ENCODE measurements at places on chromosomes 2 and 18.

GRCh38 chr2:183014005-183014404, 24.3 kb downstream of the NCKAP1 start:
- no peak for DNase-seq

DNA sequence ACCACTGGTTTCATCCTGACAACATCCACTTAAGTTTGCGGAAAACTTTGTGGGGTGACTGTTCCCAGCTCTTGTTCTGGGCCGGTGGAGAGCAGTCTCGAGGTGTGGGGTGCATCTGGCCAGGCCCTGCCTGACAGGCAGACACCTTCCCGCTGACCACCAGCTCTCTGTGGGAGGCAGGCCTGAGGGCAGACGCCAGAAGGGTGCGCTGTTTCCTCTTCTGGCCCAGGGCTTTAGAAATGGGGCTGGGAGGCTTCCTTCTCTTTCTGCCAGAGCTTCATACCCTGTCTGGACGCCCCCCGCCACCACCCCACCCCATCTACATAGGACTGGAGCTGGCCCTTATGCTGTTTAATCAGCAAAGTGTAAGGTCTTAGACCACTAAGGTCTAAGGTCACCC, 263.8 kb downstream of the LOXHD1 start:
- no peak for DNase-seq

DNA sequence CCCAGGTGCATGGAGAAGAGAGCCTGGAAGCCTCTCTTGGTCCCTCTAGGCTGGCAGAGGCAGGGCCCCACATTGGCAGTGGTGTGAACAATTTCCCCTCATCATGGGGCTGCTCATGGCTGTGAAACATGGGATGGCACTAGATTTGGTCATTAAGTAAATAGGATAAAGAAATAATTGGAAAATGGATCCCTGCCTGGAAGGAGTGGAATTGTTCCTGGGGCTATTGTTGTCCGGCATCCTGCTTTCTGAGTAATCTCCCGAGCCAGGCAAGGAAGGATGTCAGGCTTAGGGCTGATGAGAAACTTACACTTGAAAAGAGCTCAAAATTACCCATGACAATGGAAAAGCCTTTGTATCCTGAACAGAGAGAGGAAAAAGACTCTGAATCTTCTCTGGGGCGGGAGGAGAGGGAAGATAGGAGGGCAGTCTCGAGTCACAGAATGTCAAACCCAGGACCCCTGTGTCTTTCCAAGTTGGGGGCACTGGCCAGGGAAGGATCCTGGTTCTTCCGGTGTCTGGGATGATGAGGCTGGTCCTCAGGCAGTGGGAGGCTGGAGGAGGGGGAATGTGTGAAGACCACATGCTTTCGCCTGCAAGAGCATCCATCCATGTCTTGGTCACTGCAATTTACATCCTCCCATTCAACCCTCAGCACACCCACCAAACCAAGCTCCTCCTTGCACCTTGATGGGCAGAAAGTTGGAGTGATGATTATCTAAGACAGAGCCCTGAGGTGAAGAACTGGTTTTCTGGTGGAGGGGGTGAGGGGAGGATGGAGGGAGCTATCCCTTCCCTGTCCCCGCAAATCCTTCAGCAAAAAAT, 27.1 kb upstream of the STEAP3 start:
- no peak for DNase-seq

DNA sequence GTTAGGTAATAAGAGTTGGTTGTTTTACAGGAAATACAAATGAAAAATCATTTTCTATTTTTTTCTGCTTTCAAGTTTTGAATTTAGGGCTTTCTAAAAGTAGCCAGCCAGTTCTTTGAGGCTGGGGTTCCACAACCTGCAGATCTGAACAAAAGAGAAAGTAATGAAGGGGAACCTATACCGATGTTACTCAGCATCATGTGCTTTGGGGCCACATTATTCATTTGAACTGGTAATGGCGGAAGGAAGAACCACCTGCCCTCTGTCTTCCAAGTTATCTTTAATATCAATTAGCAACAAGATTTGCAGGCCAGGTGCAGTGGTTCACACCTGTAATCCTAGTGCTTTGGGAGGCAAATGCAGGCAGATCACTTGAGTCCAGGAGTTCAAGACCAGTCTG, 12.9 kb upstream of the MRO start:
- DNase-seq, result no peak

- no peak for DNase-seq
Observed at GRCh38 chr18:8845506-8845905, 140.2 kb downstream of the MTCL1 start.

- no peak for DNase-seq
Observed at GRCh38 chr2:112055730-112056625, 909 bp downstream of the TMEM87B start.

- no peak for DNase-seq
Observed at GRCh38 chr2:88429929-88430328, 22.6 kb downstream of the FOXI3 start.

DNA sequence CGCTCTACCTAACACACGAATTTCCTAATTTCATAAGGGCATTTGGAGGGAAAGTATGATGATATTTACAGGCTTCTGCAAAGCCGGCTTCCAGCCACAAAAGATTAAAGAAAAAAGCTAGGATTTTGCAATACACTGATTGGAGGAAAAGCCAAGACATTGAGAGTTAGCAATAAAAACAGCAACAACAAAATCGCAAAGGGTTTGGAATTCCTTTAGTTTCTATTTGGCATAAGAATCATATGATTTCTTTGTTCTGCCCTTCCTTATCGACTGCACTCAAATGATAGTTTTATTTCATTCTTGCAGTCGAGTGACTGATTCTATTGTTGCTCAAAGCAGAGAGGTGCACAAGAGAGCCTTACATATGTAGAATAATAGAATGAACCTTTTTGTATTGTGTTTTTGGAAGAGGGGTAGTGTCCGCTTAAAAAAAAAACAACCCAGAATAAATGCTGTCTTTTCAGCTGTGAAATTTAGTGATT, 3.9 kb upstream of the ZNF532 start:
- no peak for DNase-seq

- no peak for DNase-seq
Observed at GRCh38 chr18:23941791-23942190, 72.8 kb upstream of the TTC39C start.

DNA sequence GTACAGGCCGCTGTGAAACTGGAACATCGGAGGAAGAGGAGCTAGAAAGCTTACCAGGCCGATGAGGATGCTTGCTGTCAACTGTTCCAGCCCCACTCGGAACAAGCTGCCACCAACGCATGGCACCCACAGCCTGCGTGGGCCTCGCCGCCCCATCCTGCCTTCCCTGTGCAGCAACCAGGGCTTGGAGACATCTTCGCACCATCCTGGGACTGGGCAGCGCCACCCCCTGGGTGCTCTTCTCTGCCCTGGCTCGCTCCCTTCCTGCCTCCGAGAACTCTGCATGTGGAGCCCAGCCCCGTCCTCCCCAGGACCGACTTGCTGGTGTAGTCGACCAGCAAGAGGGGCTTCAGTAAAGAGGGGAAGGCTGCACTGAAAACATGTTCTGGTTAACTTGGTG, 10.8 kb downstream of the TMEM18 start:
- DNase-seq, result no peak

- no peak for DNase-seq
Observed at GRCh38 chr2:143899987-143900386, 619.9 kb downstream of the ZEB2 start.

DNA sequence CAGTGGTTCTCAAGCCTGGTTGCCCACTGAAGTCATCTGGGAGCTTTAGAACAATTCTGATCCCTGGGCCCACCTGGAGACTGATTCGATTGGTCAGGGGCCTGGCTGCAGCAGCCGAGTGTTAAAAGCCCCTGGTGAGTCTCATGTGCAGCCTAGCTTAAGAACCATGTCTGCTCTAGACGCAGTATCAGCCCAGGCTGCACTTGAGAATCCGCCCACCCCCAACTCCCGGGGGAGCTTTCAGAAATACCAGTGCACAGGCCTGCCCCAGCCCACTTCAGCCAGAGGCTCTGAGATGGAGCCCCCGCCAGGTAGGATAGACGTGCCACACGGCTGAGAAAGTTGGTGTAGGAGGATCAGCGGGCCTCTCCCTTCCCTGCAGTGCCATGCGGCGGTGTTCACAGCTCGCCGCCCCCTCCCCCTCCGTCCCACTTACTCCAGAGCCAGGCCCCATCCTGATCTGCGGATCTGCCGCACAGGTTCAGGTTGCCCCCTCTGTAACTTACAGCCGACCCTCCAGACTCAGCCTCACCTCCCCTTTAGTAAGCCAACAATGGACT, 209.0 kb upstream of the RAB12 start:
- DNase-seq, result no peak

DNA sequence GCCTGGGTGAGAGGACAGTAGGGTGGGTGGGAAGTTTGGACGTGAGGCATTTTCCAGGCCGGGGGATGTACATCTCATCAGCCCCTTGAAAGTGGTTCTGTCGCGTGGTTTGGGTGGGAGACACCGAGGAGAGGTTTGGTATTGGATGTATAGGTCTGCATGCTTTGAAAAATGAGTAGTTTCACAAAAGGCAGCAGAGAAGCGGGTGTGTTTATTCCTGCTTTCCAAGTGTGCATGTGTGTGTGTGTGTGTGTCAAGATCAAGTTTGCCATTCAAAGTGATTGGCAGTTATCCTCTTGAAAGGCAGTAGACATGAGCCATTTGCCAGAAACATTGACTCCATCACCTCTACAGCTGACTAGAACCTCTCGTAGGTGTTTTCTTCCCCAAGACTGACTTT, 423.1 kb upstream of the POU3F3 start:
- DNase-seq, result no peak

DNA sequence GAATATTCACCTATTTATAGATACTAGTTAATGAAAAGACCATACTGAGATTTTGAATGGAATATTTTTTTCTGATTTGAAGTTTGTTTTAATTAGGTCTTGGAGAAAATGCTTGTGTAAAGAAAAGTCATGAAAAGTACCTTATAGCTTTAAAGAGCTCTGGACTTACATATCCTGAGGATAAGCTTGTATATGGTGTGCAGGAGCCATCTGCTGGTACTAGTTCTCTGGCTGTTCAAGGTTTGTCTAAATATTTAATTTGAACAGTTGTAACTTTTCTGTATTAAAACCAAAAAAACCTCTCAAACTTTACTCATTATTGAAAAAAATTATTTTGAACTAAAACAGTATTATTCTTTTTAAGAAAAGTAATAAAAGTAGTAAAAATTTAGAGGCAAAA, 50.1 kb downstream of the UBR3 start:
- no peak for DNase-seq

DNA sequence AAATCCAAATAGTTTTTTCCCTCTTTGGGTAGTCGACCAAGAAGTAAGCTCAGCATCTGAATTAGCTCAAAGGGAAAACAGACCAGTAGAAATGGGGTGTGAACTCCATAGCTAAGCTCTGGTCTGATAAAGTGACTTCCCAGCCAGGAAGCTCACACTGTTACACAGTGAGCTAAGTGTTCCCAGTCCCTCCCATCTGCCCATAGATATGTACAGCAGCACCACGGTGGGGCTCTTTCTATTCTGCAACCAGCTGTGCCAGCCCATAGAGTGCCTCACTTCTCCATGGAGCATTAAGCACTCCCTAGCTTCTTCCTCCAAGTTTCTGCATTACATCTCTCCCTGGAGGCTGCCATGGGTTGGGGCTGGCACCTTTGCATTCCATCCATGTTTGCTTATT, 27.6 kb upstream of the NEMP2 start:
- no peak for DNase-seq

DNA sequence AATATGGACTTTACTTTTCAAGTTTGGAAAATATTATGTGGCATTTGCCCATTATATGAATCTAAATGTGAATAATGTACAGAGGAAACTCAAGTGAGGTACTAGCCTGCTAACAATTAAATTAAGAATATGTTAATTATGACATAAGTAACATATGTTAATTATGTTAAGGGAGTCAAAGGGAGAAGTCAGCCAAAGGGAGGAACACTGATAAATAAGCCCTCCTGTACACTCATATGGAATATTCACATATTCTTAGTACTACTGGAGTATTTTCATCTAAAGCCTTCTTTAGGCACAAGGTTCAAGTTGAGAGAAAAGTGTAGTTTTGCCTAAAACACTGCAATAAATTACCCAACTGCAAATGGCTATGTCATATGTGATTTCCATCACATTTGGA, 30.1 kb downstream of the ITGB6 start:
- no peak for DNase-seq

DNA sequence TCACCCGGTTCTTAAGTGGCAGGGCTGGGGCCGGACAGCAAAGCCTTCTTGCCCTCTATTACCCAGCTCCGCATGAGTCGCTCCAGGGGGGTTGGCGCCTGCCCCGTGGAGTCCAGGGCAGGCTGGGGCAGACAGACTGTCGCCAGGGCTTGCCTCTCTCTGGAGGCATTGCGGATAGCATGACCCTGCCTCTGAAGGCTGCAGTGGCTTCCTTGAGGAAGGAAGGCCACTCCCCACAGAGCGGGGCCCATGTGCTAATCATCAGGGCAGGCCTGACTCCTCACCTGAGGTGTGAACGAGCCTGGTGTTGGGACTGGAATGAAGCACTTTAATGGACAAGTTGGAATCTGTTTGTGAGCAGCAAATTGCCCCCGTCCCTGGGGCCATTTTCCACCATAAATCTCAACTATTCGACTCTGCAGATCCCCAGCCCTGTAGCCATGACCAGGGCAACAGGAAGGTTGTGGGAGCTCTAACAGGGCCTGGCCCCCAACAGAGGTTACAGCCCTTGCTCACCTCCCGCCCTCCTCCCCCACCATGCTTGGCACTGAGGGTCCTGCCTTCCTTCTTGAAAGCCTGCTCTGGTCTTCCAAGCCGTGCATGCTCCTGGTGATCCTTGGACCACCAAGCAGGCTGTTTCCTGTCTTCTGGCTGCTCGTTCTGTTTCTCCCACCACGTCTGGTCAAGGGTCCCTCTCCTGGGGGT, 144.9 kb upstream of the HAAO start:
- DNase-seq, result no peak

DNA sequence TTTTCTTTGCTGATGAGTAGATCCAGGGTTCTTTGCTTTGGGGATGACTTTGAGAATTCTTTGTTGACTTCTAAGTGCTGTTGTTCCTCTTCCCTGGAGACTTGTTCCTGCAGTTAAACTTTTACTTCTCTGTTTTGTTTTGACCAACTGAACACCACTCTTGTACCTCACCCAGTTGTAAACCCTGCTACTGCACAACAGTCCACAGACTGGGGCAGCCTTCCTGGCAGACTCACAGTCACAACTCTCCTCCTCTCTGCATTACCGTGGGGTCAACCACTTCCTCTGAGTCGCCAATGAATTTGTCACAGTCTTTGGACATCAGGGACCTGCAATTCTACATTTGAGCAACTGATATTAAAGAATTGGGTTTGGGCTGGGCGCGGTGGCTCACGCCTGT, 3.8 kb upstream of the SLC8A1 start:
- no peak for DNase-seq

GRCh38 chr2:144674071-144674470, 154.2 kb upstream of the ZEB2 start:
- DNase-seq, result no peak
